ENCODE measurements at places on chromosomes 7 and 10.
A peak's percentile ranks its signal among the peaks of the same experiment; 100 is the strongest.

DNA sequence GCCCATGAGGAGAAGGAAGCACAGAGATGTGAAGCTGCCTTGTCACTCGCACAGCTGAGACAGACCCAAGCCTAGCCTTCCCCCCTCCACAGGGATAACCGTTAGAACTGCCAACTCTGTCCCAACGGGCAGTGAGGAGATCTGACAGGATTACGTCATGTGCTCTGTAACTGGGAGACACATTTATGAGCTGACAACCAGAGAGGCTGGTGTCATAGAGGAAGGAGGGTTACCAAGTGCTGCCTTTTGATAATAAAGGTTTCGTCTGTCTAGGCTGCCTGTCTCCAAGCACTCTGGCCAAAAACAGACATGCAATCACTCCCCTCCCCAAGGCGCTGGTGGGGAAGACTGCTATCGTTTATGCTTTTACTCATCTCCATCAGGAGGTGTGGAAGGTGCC is 165.9 kb downstream of the PLXNA4 start:
- no peak for DNase-seq

GRCh38 chr7:142771353-142771723 is 568 bp downstream of the PRSS2 start:
- peak; percentile 31 for DNase-seq

DNA sequence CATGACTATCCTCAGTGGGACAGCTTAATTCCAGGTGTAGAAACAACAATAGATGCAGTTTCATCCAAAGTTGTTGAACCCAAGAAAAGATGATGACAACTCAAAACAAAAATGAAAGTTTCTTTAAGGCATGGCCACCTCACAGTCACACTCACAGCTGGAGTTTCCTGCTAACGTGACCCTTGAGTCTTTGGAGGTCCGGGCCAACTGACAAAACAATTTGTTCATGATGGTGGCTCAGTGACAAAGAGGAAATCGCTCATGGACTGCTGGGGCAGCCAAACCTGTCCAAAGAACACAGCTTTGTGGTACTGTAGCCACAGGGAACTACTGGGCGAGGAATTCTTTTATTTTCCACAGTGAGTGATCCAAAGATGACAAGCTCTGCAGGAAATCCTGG is 96.0 kb upstream of the JCAD start:
- peak; percentile 6 for DNase-seq

DNA sequence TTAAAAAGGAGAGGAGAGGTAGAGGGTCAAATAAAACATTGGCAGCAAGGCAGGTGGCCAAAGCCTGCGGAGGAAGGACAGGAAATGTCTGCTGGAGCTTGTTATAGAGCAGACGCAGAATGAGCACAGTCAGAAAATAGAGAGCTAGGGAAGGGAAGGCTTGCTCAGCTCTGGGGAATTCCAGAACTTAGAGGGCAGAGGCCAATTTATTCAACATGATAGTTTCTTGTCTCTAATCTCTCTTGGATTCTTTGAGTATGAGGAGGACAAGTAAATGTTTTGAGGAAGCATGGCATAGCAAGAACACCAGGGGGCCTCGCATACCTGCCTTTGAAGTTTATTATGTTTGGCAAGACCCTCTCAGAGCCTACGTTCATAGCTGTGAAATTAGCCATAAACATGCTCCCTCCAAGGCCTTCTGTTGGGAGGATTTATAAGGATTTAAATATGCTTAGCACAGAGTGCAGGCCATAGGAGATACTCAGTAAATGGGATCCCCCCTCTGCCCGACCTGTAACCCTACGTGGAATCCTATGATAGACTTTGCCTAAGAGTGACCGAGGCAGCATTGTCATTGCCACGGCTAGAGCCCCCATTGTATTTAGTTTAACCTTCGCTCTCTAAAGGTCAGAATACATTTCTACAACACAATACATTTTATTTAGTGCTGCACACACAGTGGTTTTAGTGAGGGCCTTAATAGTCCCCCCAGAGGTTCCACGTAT is 293.9 kb downstream of the CCDC3 start:
- DNase-seq = no peak

- DNase-seq = peak; percentile 70
Measured at GRCh38 chr7:8217200-8218068, 44.5 kb downstream of the ICA1 start.

DNA sequence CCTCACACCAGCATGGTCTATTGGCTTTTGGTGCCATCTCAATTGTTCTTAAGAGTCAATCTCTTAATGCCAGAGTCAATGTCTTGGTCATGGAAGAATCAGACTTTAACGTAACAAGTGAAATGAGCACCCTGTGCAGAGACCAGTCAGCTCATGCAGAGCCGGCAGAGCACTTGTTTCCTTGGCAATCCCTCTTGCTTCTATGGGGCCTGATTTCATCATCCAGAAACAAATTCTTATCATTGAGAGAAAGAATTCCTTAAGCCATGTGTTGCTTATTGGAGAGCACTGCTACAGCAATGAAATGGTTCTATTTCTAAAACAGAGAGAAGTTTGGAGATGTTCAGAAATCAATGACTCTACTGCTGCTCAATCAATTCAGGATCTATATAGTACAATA is 212.8 kb downstream of the IPMK start:
- DNase-seq = no peak

DNA sequence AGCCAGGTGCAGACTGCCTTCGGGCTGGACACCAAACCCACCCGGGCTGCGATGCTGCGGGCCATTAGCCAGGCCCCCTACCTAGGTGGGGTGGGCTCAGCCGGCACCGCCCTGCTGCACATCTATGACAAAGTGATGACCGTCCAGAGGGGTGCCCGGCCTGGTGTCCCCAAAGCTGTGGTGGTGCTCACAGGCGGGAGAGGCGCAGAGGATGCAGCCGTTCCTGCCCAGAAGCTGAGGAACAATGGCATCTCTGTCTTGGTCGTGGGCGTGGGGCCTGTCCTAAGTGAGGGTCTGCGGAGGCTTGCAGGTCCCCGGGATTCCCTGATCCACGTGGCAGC is 50.0 kb downstream of the VWA2 start:
- DNase-seq = no peak

DNA sequence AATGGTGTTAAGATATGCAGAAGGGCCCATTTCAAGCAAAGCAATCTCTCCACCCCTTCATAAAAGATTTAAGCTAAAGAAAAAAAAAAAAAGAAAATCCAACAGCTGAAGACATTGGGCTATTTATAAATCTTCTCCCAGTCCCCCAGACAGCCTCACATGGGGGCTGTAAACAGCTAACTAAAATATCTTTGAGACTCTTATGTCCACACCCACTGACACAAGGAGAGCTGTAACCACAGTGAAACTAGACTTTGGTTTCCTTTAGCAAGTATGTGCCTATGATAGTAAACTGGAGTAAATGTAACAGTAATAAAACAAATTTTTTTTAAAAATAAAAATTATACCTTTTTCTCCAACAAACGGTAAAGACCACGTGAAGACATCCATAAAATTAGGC is 28.6 kb downstream of the PPP3CB start:
- DNase-seq = no peak

- DNase-seq = no peak
Measured at GRCh38 chr7:31853380-31853779, 166.4 kb downstream of the PPP1R17 start.

DNA sequence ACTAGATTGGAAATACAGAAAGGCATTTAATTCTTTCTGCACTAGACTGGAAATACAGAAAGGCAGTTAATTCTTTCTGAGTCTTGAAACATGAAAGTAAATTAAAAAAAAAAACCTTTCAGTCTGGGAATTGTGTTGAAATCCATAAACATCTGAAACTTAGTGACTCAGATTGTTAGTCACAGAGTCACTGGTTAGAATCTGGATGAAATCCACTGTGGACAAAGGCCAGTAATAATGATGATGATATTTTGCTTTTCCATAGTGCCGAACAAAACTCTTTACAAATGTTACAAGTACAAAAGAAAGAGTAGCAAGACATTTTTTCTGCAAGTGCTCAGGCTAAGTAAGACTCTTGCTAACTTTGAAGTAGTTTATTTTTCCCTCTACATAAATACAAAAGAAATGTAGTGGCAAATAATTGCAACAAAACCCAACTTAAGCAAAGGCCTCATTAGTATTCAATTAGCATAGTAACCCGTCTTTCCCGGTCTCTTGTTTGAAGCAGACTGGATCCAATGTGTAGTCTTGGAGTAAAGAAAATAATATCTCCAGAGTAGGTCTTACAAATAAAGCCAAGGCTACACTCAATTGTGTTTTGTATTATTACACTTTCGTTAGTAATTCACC is 5.8 kb upstream of the PRTFDC1 start:
- DNase-seq = no peak

- no peak for DNase-seq
Measured at GRCh38 chr7:151378496-151379192, 31.2 kb downstream of the WDR86 start.

DNA sequence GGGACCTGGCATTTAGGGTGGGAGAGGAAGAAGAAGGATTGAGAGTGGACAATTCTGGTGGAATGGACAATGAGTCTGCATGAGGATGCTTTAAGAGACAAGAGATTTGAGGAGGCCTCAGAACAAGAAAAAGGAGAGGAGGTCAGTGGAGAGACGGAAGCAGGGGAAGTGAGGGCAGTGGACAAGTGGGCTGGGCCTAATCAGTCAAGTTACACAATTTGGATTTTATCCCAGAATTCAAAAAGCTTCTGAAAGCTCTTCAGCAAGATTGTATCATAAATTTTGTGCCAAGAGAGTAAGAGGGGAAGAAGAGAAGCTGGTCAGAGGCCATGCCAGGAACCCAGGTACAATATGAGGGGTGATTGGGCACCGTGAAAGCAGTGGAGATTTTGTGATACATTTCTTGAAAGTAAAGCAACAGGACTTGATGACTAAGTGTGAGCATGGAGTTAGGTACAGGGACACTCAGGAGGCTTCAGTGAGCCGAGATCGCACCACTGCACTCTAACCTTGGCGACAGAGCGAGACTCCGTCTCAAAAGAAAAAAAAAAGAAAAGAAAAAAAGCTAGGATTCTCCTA is 19.3 kb upstream of the TSPAN13 start:
- DNase-seq = no peak

DNA sequence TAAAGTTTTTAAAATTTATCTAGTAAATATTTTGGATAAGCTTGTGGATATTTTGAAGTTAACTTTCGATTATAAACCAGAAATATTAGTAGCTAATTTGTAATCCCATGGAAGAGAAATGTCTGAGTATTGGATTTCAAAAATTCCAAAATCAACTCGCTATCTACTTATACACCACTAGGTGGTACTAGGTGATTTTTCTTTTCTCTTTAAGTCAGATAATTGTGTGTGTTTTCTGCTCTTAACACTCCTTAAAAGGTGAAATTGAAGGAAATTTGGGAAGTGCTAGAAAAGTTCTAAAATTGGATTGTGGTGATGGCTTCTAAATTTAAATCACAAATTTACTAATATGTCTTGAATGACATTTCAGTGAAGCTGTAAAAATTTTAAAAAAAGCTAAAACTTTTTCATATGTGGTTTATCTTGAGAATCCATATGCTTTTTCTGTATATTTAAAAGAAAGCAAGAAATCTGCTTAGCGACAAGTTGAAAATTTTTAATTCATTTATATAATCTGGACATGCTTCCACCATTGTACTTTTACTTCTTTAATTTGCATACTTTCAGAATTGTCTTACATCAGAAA is 90.2 kb downstream of the IPMK start:
- no peak for DNase-seq

DNA sequence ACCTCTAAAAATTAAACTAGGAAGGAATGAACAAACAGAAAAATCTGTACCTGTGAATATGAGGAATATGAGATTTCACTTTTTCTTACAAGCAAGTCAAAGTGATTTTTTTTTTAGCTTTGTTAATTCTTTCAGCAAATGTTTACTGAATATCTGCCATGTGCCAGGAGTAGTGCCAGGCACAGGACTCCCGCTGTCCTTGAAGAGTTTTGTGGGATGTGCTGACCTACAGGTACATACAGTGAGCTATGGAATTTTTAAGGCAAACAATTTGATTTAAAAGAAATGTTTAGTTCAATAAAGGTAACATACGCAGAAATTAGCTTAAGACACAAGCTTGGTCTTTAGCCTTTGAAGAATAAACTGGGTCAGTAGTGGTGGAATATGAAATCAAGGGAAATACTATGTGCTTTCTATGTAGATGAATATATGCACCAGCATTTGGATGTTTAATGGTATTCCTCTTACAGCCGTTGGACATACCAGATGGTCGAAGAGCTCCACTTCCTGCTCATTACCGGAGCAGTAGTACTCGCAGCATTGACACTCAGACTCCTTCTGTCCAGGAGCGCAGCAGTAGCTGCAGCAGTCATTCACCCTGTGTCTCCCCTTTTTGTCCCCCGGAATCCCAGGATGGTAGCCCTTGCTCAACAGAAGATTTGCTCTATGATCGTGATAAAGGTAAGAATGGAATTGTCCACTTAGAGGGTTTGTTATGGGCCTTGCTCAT is 102.0 kb downstream of the GLCCI1 start:
- no peak for DNase-seq

DNA sequence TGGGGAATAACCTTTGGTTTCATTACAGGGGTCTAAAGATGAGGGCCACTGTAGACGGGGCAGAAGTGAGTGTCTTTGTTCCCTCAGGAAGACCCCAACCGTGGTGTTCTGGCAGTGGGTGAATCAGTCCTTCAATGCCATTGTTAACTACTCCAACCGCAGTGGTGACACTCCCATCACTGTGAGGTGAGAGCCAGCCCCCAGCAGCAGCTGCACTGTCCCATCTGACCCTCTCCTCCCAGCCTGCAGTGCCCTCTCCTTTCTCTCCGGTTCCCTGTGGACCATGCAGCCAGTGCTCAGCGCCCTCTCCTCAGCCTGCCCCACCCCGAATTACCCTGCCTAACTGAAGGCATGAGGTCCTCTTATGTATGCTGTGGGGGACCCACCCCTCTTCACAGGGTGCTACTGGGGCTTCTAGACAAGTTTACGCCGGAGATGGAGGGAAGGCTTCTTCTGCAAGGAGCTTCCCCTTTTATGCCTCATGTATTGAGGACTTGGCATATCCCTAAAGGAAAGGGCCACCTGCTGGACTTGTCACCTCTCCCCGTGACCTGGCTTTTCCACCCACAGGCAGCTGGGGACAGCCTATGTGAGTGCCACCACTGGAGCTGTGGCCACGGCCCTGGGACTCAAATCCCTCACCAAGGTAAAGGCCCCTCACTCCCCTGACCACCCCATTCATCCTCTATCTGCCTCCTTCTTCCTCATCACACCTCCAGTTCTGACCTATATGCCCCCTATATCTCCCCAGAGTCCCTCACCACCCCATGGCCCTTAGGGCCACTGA is 5.1 kb downstream of the SFXN3 start:
- DNase-seq = no peak

DNA sequence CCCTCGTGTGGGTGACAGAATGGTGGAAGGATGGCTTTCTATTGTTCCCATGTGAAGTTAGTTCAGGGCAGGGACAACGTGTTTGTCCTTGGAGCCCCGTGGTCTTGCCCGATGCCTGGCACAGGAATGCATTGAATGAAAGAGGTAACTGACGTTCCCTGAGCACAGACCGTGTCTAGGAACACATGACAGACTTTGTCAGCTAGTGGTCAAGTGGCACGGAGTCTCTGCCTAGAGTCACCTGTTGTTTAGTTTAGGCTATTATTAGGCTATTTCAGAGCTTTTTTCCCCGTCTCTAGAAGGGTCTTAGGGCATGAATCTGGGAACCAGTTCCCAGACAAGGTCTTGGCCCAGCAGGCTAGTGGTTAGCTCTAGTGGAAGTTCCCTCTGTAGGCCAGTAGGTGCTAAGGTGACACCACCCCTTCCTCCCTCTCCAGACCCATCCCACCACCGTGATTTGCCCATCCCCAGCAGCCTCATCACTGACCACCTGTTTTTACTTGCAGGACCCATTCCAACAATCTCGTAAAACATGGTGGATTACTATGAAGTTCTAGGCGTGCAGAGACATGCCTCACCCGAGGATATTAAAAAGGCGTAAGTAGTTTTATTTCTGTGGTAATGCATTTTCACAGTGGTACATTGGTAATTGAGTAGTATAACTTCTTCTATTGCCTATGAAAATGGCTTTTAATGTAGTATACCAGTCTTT is 21.4 kb downstream of the DNAJB6 start:
- DNase-seq = no peak

Data from renal cortex interstitium (tissue), 15 donors.